Esophagus mucosa (tissue), 1 donor: ENCODE measurements at places on chromosomes 3 and 15. TPM values are rescaled to one million over a fixed set of nuclear protein-coding genes. Genes with fewer than 3 reads are reported as not detected.

- ATAC-seq: no peak
These were observed 43.3 kb downstream of the TGFBR2 start for GRCh38 chr3:30649572-30650318.

DNA sequence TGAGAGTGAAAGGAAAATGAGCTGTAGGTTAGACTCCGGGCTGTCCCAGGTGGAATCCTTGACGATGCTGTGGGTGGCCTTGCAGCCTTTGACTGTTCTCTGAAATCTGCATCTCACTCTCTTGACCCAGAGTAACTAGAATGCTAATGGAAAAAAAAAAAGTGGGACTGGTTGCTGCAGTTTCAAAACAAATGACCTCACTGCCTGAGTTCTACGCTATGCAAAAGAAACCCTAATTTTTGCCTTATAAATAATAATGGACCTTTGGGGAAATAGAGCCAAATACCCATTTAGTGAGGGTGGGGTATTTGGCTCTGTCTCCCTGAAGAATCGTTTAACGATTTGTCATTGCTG lies 309.7 kb upstream of the C2CD4B start:
- ATAC-seq: no peak

- peak; percentile 94 for ATAC-seq
These were observed 242.9 kb upstream of the BHLHE40 start for GRCh38 chr3:4736284-4736861.

The SLC51A gene
- total RNA-seq: not detected

DNA sequence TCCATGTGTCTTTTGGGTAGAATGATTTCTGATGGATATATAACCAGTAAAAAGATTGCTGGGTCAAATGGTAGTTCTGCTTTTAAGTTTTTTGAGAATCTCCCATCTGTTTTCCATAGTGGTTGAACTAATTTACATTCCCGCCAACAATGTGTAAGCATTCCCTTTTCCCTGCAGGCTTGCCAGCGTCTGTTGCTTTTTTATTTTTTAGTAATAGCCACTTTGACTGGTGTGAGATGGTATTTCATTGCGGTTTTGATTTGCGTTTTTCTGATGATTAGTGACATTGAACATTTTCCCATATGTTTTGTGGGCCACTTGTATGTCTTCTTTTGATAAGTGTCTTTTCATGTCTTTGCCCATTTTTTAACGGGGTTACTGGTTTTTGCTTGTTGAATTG lies 36.3 kb upstream of the MB21D2 start:
- no peak for ATAC-seq

DNA sequence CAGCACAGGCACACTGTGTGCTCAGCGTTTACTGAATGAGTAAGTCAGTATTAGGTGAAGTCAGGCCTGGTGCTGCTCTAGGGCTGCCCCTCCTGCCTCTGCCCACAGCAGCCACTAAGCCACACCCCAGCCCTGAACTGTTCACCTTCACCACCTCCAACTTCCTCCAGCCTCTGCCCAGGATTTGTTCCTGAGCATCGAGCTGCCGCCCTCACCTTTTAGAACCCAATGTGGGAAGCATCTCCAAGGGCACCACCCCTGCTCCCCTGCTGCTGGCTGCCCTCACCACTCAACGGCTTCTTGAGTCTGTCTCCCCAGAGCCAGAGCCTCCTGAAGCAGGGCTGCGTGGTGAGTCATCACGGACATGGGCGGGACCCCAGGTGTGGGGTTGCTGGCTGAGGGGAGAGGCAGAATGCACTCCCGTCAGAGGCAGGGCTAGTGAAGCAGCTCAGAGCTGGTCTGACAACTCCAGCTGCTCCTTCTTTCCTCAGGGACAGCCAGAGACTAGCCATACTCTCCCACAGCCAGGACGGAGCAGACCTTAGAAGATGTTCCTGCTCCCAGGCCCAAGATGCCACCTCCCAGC lies 5.8 kb downstream of the HYAL2 start:
- ATAC-seq: peak; percentile 87

The DAG1 gene
- total RNA-seq: 48.3 TPM
